ENCODE measurements at places on chromosomes 2 and 18.

DNA sequence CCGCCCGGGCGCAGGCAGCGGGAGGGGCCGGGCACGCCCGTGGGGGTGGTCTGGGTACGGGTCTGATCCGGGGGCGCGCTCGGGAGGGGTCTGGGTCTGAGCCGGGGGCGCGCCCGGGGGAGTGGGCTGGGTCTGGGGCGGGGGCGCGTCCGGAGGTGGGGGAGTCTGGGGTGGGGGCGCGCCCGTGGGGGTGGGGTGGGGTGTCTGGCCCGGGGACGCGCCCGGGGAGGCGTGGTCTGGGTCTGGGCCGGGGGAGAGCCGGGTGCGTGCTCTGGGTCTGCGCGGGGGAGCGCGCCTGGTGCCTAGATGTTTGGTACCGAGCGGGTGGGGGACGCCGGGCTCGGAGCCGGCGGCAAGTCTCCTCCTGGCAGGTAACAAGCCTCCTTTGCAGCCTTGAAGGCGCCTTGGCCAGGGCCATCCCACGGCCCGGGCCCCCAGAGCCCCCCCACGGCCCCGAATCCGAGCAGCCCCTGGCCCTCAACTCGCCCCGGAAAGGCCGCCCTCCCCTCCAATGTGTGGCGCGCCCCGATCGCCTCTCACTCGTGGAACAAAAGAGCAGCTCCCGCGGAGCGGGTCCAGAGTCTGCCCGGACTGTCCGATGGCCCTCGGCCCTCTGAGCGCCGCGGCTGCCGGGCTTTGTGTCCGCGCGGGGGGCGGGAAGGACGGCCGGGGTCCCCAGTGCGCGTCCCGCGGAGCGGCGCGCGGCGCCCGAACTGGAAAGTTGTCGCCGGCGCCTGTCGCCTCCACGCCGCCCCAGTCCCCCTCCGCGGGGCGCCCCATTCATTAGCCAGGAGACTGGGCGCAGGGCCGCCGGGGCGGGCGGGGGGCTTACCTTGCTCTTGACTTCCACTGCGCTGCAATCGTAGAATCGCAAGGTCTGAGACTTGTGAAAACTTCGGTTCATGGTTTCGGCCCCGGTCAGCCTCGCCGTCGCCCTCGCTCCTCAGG is 595 bp downstream of the PARD6G start:
- no peak for DNase-seq

DNA sequence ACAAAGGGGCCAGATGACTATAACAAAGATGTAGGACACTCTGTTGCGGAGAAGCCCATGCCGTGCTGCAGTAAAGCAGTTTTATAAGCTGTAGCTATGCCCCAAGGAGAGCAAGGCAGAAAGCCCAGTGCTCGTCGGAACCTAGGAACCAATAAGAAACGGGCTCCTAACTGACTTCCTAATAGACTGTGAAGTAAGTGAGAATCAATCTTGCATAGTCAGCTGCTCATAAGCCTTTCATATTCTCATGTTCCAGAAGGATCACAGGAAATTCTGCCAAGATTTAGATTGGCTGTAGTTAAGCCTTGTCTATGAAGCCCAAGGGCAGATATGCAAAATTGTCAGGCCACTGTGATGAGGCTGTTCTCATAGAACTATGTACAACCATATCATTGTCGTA is 98.4 kb downstream of the RTTN start:
- DNase-seq: no peak

GRCh38 chr2:9297156-9297555 is 90.5 kb downstream of the ASAP2 start:
- DNase-seq: no peak

DNA sequence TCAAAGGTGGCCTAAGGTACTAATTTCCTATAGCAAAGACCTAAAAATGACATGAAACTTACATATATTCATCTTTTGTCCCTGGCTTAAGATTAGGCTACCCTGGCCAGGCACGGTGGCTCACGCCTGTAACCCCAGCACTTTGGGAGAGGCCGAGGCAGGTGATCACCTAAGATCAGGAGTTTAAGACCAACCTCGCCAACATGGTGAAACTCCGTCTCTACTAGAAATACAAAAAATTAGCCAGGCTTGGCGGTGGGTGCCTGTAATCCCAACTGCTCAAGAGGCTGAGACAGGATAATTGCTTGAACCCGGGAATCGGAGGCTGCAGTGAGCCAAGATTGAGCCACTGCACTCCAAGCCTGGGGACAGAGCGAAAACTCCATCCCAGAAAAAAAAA is 5.9 kb downstream of the SRSF7 start:
- DNase-seq: no peak

GRCh38 chr2:42906557-42907411 is 114.4 kb upstream of the HAAO start:
- DNase-seq: no peak

- DNase-seq: no peak
Measured at GRCh38 chr18:72993250-72993649, 125.5 kb upstream of the NETO1 start.

- no peak for DNase-seq
Measured at GRCh38 chr18:50935493-50936191, 32.2 kb upstream of the ELAC1 start.

All from fibroblast of pulmonary artery (primary cell).